Left lung (tissue), 14 donors: ENCODE measurements at places on chromosomes 3 and 15. TPM values are rescaled to one million over a fixed set of nuclear protein-coding genes. Genes with fewer than 3 reads are reported as not detected.

The CDC25A gene
- 4.7 TPM for total RNA-seq

DNA sequence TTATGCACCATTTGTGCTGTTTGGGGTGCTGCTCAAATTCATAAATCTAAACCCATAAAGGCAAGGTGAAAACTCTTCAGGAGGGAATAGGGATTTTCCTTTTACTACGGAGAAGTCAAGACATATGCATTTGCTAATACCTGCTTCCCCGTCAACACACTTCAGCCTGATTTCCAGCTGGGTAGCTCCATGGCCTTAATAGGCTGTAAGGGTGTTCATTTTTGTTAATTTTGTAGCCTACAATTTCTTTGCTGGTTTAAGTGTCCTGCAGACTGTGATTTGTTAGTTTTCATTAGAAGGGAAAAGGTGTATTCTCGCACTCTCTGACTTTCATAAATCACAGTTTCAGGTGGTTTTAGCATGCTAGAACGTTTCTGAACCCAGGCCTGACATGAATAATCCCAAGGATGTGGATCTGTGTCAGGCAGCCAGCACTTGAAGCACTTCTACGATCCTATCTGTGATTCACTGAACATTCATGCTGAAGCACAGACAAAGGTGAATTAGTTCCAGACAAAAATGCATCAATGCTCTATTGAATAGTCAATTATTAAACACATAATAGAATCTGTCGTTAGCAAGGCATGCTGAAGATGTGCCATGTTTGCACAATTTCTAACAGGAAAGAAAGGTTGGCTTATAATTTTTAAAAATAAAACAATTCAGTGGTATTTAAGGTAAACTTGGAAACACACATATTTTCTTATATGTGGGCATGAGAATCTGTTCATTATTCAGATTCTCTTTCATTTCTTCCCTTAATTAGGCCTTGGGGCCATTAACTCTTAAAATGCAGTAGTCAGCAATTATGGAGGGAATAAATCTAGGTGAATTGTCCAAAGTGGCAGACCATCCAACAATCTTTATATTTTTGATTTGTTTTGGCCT is 17.9 kb upstream of the NMNAT3 start:
- DNase-seq: no peak
- no peaks in the 10 kb centered on the region for H3K4me1 ChIP-seq
- no peaks in the 10 kb centered on the region for H3K36me3 ChIP-seq
- no peak overlapping the region for H3K4me3 ChIP-seq
- H3K27ac ChIP-seq: no peak overlapping the region

- DNase-seq: no peak
- H3K4me3 ChIP-seq: no peak overlapping the region
- H3K27ac ChIP-seq: no peak overlapping the region
- H3K36me3 ChIP-seq: no peaks in the 10 kb centered on the region
Measured at GRCh38 chr15:32840507-32841245, 122.9 kb downstream of the GREM1 start.

DNA sequence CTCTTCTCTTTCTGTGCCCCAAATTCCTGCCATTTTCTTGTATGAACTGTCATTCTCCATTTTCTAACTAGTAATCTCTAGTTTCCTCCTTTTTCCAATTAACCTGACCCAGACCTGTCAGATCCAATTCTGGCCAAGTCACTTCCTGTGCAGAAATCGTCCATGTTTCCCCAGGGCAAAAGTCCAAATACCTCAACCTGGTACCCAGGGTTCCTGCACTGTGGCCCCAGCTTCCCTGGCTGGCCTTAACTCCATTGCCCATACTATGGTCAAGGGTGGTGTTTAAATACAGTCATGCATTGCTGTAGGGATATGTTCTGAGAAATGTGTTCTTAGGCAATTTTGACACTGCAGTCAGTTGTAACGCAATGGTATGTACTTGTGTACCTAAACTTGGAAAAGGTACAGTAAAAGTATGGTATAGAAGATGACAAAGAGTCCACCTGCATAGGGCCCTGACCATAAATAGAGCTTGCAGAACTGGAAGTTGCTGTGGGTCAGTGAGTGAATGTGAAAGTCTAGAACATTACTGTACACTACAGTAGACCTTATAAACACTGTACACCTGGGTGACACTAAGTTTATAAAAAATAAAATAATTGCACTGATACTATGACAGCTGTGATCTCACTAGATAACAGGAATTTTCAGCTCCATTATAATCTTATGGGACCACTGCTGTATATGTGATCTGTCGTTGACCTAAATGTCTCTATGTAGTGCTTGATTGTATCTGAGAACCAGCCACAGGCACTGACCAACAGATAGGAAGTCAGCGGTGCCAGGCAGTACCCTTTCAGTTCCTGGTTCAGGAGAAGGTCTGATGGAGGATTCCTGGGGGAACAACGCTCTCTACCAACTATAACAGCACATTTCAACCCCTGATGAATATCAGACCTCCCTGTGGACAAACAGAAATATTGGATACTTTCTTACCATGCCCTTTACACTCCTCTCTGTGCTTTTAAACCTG is 336.1 kb upstream of the PROK2 start:
- no peak overlapping the region for H3K27ac ChIP-seq
- no peak overlapping the region for H3K4me3 ChIP-seq
- no peaks in the 10 kb centered on the region for H3K36me3 ChIP-seq
- no peak for DNase-seq
- H3K4me1 ChIP-seq: no peaks in the 10 kb centered on the region
- H3K27me3 ChIP-seq: no peaks in the 10 kb centered on the region
